KBM-7 (cell line): ENCODE measurements at places on chromosomes 13 and 19.

DNA sequence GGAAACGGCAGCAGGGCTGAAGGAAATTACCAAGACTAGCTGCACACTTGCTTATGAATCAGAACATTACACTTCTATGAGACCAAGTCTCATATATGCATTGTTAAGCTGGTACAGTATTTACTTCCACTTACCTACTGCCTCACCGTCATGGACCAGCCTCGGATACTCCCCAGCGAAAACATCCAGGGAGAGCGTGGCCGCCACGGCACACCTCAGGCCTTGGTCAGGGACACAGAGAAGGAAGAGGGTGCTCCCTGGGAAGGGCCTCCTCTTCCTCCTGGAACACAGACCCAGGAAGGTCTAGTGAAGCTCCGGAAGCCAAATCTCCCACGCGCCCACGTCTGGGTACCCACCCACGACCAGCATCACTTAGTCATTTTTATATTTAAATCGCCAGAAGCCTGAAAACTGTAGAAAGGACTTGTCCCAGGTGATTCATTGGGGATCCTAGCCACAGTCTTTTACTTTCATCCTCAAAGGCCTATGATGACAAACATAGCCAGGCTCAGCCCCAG is 24.4 kb upstream of the MTIF3 start:
- DNase-seq: no peak

DNA sequence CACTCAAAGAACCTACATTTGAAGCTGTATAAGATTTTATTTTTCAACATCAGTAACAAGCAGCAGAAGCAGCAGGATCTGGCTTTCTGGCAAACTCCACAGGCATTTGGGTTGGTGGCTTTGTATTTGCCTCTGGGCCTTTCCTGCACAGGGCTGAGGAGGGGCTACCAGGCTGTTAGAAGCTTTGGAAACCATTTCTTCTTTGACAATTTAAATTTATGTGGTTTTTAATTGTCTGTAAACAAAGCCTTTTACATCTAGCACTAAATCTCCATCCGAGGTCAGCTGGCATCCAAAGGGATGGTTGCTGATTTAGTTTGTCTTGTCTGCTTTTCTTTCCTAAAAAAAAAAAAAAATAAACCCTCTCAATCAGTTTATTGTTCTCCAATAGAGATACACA is 127.5 kb upstream of the OBI1 start:
- no peak for DNase-seq

- no peak for DNase-seq
These were observed 79.1 kb upstream of the ZNF835 start for GRCh38 chr19:56750658-56751057.

GRCh38 chr19:35901854-35902661 is at the start of gene HCST:
HCST (plus strand) TSS chr19:35902529; CDS start chr19:35902594, 65 bp downstream.
- DNase-seq: peak; percentile 88

DNA sequence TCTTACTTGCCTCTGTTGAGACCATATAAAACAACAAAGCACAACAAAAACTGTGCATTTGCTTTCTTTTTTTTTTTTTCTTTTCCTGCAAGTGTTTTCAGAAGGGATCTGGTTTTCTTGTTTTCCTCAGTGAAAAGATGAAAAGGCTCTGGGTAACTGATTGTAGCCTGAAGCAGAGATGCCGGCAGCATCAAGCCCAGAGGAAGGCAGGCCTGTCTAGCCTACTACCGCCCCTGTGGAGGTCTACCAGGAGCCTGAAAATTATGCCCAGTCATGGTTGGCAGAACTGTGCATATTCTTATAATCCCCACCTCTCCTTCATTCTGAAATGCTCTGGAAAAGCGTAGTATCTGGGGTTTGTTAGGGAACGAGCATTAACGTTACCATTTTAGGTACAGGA is 32.6 kb upstream of the MEDAG start:
- DNase-seq: no peak

- no peak for DNase-seq
These were observed 15.9 kb upstream of the ZNF681 start for GRCh38 chr19:23774524-23774971.

DNA sequence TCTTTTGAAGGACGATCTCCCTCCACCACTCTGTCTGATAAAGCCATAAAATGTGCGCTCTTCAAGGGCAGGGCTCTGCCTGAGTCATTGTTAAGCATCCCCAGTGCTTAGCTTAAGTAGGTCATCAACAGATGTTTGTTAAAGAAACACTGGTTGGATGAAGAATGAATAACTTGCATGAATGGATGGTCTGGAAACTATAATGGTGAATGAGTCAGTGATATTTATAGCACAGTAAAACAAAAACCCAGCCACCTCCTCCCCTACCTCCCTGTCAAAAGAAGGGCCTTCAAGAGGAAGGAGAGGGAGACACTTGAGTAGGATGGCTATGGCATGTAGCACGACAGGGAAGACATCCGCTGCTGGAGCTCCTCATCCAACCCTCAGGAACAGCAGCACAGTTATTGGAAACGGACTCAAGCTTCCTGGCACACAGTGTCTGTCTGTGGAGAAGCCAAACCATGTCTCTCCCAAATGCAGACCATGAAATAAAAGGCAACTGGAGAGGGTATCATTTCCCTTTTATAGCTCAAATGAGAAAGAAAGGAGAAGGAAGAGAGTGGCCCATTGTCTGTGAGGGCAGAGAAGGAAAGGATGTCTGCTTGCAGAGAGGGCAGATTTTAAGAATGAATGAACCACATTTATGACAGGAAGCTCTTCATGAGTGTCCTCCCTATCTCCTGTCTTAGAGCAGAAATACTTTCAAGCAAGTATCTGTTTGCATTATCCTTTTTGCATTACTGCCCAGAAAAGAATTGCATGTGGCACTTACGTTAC is 183.5 kb upstream of the UBL3 start:
- peak; percentile 65 for DNase-seq

- DNase-seq: peak; percentile 60
These were observed 2700.2 kb downstream of the PCDH9 start for GRCh38 chr13:64529874-64530485.

DNA sequence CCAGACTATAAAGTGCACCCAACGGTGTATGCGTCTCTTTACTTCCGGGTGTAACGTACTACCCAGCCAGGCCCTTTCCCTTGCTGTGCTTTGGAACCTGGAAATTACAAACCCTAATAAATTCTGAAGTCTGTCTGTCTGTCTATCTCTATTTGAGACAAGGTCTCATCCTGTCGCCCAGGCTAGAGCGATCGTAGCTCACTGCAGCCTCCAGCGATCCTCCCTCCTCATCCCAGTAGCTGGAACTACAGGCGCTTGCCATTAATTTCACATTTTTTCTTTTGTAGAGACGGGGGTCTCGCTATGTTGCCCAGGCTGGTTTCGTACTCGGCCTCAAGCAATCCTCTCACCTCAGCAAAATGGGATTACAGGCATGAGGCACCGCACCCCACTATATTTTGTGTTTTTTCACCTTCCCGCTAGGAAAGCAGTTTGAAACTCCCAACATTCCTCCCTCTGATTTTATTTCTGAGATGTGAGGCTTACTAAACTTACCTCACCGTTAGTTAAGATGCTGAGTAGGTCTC is 469 bp upstream of the RNF6 start:
- no peak for DNase-seq

DNA sequence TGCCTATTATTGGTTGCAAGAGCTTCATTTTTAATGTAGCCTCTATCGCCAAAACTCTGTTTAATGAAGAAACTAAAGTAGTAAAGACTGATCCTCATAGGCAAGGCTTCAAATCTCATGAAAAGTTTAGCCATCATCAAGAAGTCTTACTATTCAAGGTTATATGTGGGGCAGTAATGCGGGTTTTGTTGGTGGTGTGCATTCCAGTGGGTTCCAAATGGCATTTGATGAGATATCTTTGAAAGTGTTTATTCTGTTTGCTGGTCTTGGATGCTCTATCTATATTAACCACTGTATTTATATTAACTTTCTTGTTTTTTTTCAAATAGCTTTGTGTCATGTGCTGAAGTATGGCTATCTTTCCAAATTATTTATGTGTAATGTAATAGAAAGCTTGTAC is 72.2 kb downstream of the SERTM1 start:
- no peak for DNase-seq

GRCh38 chr13:20121159-20121525 is 39.7 kb downstream of the GJA3 start:
- no peak for DNase-seq

GRCh38 chr19:1285737-1286360 is at the start of gene EFNA2:
EFNA2 (plus strand) TSS chr19:1285873; CDS start chr19:1286169, 296 bp downstream.
- DNase-seq: no peak

GRCh38 chr13:97344265-97345175 is 89.4 kb upstream of the RAP2A start:
- peak; percentile 30 for DNase-seq

DNA sequence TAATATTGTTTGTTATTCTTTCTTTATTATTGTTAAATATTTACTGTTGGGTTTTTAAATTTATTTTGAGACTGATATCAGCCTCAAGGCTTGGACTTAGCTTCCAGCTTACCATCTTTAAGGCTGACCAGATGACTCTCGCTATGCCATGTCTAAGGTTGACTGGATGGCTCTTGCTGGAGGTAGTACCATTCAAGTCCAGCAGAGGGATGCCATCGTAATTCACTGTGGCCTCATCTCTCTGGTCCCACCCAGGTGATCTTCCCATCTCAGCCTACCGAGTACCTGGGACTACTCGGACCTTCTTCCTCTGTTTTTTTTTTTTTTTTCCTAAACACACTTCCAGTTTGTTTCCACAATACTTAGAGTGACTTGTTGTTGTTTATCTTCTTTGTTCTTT is 41.7 kb upstream of the ZNF91 start:
- DNase-seq: peak; percentile 18

DNA sequence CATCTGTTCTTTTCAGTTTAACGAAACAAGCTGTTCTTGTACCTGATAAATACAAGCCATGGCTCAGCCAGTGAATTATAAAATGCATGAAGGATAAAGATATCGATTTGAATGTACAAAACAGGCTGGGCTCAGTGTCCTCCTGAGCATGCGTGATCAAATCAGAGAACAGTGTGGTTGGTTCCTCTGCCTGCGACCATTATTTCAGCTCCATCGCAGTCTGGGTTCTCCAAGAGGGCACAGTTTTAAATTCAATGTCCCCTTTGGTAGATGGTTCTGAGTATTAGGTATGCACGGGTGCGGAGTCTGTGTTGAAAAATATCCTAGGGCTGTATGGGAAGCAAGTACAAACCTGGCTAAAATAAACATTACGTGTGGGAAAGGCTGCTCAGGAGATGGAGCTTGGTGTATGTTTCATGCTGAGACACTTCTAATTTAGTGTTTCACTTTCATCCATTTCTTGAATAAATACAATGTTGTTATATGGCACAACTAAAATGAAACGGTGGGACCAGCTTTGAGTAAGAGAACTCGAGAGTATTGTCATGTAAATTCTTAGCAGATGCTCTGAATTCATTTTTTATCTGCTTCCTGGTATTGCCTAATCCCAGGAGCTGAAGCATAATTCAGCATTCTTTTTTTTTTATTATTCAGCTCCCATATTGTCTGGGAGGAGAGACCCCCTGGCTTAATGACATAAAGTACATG is 458.7 kb downstream of the MYO16 start:
- DNase-seq: no peak

DNA sequence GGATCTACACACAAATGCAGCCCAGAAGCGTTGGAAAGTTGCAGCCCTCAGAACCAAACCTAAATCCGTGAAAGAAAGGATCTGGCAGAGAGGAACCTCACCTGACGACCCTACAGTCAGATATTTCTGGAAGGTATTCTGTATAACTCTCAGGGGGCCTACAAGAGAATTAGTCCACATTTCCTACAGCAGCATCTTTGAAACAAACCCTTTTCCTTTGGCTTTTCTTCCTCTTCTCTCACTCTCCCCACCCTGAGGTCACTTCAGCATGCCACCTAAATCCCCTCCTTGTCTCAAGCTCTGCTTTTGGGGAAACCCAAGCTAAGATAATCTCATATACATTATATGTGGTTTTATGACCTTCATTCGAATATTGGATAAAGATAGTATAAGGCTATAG is 719.0 kb upstream of the MIR17HG start:
- DNase-seq: no peak

DNA sequence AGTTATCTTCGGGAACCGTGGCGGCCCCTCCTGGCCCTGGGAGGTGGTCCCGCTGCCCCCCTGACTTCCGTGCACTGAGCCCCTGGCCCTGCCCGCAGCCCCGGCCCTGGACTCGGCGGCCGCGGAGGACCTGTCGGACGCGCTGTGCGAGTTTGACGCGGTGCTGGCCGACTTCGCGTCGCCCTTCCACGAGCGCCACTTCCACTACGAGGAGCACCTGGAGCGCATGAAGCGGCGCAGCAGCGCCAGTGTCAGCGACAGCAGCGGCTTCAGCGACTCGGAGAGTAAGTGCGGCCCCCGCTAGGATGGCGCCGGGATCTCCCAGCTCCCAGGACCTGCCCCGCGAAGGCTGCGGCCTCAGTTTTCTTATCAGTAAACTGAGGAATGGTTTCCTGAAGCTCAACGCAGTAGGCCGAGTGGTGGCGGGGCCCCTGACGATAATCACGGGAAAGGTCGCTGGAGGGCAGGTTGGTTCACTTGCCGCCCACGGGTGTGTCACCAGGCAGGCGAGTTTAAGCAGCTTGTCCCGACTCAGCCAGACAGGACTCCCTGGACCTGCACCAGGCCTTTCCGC is 924 bp downstream of the RGCC start:
- DNase-seq: peak; percentile 40

DNA sequence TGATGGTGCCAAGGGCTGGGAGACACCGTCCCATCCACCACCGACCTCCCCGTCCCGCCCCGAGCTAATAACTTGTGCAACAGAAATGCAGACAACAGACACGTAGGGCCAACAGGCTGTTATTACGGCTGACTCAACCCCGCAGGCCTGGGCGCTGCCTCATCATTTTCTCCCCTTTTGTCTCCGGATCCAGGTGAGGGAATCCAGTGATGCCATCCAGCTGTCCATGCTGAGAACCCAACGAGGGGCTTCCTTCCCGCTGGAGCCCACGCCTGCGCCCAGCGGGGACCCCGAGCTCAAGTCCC is 6.4 kb upstream of the DIRAS1 start:
- no peak for DNase-seq

DNA sequence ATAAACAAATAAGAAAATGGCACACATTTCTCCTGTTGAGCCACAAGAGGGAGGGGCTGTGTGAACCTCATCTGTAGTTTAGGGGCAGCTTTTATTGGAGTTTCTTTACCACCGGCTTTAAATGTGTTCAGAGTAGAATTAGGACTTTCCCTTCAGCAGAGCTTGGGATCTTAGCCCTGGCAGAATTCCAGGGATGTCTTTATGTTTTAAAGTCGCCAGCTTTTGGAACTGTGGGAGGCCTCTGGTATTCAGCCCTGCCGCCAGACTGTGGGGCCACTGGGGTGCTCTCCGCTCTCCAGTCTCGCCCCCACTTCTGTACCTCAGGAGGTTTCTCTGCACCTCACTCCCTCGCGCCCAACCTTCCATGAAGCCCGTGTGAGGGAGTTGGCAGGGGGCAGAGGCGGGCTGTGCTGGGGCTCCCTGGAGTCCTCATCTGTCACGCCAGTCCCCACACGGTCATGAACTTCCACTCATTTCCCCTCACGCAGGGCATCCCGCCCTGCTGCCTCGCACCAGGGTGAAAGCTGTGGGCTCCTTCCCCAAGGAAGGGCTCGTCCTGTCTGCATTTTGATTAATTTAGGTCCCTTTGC is 31.5 kb downstream of the CCDC8 start:
- no peak for DNase-seq
